ENCODE measurements at places on chromosomes 2 and 18.

- ATAC-seq: no peak
Observed at GRCh38 chr18:22052405-22053105, 116.8 kb upstream of the GATA6 start.

DNA sequence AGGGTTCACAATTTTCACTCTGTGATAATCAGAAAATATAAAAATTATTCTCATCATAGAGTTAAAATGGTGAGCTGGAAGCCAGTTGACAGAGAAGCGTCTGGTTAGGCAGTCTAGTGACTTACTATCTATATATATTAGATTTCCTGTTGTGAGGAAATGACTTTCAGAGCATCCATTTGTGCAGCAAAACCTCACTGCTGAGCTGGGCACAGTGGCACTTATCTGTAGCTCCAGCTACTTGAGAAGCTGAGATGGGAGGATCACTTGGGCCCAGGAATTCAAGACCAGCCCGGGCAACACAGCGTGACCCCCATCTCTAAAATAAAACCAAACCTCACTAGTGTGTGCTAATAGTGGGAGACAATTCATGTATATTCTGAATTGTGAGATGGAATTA, 7.2 kb upstream of the KIAA2012 start:
- no peak for ATAC-seq

DNA sequence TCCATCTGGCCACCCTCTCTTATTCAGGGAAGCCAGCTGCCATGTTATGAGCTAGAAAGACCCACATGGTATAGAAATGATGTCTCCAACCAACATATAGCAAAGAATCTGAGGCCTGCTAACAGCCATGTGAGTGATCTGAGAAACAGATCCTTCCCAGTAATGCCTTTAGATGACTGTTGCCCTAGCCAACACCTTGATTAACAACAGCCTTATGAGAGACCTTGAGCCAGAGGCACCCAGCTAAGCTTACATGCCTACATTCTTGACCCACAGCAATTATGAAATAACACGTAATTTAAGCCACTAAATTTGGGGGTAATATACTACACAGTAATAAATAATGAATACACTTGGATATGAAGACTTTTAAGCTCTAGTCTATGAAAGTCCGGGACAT, 13.0 kb downstream of the KANSL1L start:
- no peak for ATAC-seq

DNA sequence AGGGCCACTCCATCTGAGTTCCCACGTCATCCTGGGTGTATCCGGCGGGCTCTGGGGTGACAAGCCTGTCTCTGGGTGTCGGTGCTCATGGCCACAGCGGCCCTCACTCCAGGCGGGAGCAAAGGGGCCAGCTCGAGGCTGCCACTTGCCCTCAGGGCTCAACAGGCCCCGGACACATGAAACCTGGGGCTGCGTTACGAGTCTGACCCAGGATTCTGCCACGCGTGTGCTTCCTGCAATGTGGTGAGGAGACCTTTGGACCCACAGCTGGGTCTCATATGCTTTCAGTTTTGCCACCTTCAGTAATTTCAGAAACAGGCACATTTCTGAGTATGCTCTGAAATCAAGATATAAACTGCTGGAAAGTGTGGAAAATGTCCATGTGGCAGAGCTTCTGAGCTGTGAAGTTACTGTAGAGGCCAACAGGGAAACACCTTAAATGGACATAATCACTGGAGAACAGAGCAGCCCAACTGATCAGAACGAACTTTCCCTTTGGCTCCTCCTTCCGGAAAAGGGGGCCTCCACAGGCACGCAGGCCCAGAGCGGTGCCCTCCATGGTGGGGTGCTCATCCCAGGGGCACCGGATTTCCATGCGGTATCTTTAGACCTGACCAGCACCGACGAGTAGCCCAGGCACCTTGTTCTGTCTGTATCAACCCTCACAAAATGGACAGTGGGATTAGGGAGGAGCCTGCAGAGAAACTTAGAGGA, 14.1 kb downstream of the PER2 start:
- ATAC-seq: no peak

DNA sequence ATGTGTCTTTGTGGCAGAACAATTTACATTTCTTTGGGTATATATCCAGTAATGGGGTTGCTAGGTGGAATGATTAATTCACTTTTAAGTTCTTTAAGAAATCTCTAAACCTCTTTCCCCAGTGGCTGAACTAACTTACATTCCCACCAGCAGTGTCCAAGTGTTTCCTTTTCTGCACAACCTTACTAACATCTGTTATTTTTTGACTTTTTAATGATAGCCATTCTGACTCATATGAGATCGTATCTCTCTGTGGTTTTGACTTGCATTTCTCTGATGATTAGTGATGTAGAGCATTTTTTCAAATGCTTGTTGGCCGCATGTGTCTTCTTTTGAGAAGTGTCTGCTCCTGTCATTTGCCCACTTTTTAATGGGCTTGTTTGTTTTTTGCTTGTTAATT, 43.1 kb upstream of the PTH2R start:
- no peak for ATAC-seq

- no peak for ATAC-seq
Observed at GRCh38 chr2:240429872-240430491, 5.5 kb upstream of the GPC1 start.

Data from esophagus mucosa (tissue), 1 donor.